ENCODE measurements at places on chromosomes 2 and 18.

DNA sequence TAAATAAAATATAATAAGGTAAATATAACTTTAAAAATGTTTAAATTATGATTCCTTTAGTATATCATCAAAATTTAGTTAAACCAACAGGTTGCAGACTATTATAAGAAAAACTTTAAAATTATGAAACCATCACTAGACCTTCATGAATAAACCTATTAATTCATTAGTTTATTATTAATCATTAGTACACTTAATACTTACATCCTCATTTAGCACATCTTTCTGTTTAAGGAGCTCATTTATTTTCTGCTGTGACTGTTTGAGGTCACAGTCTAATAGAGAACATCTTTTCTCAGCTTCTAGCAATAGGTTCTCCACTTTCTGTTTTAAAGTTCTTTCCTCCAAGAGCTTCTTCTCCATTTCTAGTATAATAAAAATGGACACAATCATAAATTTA lies 52.8 kb downstream of the SLC66A3 start:
- no peak for DNase-seq

DNA sequence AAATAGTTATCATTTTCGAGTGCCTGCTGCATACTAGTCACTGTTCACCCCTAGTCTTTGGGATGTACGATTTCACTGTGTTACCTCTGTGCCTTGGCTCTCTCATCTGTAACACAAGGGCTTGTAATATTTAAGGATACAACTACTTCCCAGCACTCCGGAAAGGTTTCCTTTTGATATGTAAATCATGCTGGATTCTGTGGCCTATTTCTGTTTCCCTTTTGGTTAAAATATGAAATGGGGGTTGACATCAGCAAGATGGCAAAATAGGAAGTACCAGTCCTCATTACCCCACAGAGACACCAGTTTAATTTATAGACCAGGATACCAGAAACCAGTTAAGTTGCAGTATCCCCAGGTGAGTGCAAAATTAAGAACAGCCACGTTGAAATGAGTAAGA lies 23.5 kb downstream of the PSMG2 start:
- DNase-seq = no peak

DNA sequence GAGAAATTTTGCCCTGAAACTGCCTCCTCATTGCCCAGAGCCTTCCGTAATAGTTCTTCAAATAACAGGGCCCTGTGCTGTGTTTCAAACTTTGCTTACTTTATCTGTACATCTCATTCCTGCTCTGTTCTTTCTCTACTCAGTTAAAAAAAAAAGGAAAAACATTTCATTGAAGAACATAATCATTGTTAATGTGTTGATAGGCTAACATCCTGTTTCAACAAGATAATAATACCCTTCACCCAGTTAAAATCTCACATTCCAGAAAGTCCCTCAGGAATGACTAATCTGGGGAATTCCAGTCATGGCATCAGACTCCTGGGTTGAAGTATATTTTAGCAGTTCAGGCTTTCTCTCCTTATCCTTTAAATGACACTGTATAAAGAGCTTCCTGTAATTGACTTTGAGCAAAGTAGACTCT lies 45.6 kb upstream of the ITGAV start:
- no peak for DNase-seq

DNA sequence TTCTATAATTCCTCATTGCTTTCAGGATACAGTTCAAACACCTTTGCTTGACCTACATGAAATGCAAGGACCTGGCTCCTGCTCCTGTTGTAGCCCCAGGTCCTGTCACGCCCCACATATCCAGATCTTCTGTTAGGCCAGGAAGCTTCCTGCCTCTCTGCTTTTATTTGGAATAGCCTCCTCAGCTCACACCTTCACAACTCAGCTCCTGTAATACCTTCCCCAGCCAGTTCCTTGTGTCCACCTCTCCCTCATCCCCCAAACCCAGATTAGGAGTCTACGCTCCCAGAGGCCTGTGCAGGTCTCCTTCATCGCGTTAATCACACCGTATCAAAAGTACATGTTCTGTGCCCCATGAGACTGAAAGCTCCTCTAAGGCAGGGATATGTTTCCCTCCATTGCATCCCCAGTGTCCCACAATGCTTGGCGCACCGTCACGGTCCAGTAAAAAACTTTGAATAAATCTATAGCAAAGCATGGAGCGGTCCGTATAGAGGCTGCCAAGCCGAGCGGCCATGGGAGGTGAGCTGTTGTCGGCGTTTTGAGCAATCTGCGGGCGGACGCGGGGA lies 371 bp downstream of the MDH1B start:
- DNase-seq = no peak

- no peak for DNase-seq
Measured at GRCh38 chr18:7626922-7627440, 59.9 kb downstream of the PTPRM start.

- DNase-seq = no peak
Measured at GRCh38 chr2:143356736-143357446, 227.7 kb downstream of the ARHGAP15 start.

GRCh38 chr18:76064998-76065397 lies 430.0 kb downstream of the ZNF516 start:
- no peak for DNase-seq

DNA sequence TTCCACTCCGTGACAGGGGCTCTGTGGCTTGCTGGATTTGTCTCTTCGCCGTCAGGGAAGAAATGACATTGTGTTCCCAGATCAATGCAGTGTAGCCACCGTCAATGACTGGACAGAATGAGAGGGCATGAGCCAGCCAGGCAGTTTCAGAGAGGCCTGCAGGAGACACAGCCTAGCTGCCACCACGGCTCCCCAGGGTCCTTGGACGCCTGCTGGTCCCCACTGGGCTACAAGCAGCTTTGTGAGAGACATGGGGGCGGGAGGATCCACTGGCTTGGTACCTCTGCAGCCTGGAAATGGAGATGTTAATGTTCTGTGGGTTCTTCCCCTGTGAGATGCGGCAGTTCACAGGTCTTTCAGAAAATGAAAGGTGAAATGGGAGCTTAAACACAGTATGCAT lies 12.1 kb upstream of the AMER3 start:
- DNase-seq = no peak

DNA sequence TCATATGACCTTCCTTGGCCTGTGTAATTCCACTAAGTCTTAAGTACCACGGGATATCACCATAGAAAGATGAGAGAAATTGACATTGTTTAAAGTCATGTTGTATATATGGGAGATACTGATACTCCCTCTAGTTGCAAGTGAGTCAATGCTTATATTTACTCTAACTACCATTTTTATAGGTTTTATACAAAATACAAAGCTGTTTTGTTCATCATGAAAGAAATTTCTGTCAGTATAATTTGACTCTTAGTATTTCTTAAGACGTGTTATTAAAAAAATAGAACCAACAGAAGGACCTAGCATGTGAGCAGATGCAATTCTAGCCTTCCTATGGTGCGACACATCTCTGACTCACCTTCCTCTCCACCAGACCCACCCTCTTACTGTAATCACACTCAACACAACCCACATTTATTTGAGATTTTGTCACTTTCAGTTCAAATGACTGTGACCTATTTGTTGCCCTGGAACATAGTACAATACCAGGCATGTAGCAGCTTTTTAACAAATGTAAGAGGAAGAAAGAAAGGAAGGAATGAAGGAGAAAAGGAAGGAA lies 453.1 kb downstream of the CMPK2 start:
- DNase-seq = no peak

- DNase-seq = no peak
Measured at GRCh38 chr2:176493226-176493825, 224.1 kb downstream of the MTX2 start.

DNA sequence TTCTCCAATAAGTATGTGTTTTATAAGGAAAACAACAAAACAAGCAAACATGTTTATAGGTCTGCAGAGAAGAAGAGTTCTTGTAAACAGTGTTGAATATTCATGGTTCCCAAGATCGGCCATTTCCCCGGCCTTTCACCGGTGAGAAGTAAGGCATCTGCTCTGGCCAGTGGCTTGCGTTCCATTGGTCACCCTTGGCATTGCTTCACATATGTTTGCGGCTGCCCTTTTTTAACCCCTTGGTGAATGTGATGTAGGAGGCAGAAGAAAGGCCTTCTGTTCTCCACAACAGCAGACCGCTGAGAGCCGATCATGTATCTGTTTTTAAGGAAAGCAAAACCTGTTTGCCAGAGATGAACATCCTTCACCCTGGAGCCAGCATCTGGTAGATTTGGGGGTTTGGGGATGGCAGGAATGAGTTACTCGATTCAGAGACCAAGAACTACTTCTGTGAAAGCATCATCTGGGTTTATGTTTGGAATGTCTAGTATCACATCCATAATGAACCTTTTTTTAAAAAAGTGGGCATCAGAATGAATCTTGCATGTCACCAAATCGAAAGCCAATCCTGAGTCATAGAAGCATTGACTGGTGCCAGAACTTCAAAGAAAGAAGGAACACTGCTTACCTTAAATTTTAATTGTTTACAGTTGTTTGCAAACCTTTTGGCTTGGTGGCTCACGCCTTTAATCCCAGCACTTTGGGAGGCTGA lies 112.3 kb downstream of the AGAP1 start:
- no peak for DNase-seq

DNA sequence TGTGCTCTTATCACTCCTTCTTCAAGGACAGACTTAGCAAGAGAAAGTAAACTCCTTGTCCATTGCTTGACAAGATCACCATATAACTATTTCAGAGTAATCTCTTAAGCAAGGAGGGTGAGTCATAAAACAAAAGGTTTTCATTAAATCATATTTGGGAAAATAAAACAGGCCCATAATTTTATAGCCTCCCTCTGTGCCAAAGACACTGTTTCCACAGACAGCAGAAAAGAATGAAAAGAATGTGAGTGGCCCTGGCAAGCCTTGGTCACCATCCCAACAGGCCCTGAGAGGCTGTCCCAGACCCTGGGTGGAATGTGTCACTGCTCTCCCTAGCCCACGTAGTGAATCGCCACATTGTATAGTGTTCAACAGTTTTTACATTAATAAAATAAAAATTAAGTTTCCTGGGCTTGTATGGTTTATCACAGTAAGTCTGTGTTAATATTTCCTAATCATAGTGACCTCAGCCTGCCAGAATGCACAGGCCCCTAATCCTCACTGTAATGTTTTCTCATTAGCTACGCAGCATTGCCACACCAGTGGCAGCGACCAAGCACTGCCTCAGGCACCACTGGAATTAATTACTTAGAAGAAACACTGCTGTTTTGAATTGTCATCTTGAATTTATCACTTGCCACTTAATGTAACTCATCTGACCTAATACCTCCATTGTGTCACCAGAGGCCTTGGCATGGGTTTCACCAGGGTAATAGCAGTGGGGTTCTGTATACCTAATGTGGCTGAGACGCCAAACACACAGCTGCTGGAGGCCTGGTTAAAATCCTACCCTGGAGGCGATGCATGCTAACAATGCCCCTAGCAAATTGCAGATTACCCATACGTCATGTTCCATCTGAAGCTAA lies 401.9 kb downstream of the LNPK start:
- no peak for DNase-seq

DNA sequence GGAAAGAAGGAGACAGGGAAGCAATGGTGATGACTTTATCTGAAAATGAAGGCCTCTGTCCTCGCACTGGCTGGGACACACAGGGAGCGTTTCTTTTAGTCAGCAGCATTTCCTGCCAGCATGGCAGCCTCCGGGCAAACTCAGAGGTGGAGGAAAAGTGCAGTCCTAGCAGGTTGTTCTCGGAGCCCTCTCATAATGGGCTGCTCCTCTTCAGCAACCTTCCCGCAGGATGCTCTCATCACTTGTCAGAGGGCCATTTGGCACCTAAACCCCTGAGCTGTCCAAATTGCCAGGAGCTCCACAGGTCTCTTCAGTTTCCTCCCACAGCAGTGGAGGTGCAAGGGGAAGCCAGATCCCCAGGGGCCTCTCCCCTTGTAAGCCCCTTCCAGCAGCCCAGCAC lies 6.2 kb downstream of the STK39 start:
- DNase-seq = no peak

DNA sequence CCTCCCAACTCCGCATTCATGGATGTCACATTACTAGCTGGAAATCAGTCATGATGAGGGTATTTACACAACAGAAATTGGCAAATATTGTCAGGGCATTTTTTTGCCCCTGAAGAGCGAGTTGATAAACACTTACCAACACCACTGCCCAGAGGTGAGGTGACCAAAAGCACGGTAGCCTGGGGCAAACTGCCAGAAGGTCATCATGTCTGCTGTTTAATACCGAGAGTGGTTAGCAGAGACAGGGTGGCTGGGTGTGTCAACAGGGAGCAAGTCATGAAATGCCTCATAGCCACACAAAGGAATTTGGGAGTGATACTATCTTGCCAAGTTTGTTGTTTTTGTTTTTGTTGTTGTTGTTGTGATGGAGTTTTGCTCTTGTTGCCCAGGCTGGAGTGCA lies 37.0 kb upstream of the EPC2 start:
- no peak for DNase-seq

DNA sequence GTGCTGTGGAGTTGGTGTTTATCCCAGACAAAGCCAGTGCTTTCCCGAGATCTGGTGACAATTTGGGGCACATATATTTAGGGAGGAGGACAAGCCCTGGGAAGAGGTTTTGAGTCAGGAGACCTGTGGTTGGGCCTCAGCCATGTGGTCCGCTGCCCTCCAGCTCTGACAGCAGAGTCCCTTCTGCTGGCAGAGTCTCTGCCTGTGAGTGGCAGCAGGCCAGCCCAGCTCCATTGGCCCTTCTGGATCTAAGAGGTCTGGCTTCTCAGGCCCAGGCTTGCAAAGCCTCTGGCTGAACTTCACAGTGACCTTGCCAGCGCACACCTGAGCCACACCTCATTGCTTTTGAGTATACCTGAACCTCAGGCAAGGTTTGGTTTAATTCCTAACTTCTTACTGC lies 115.3 kb downstream of the BCL2L11 start:
- DNase-seq = no peak

DNA sequence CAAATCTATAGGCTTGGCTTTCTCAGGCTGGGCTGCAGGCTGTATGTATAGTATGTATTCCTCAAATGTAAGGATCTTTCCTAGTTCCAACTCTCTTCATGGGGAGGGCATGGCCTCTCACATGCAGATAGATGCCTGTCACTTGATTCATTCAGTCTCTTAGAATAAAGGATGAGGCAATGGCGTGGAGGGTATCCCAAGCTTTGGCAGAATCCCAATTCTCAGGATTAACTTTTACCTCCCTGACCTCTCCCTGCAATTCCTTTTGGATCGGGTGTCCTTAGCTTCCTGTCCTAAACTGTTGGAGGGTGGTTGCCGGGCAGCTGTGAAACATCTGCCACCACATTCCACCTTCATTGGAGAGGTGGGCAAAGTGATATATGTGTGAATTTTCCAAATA lies 80.3 kb downstream of the INSIG2 start:
- no peak for DNase-seq

- DNase-seq = no peak
Measured at GRCh38 chr2:181420259-181421130, 36.7 kb upstream of the ITGA4 start.

DNA sequence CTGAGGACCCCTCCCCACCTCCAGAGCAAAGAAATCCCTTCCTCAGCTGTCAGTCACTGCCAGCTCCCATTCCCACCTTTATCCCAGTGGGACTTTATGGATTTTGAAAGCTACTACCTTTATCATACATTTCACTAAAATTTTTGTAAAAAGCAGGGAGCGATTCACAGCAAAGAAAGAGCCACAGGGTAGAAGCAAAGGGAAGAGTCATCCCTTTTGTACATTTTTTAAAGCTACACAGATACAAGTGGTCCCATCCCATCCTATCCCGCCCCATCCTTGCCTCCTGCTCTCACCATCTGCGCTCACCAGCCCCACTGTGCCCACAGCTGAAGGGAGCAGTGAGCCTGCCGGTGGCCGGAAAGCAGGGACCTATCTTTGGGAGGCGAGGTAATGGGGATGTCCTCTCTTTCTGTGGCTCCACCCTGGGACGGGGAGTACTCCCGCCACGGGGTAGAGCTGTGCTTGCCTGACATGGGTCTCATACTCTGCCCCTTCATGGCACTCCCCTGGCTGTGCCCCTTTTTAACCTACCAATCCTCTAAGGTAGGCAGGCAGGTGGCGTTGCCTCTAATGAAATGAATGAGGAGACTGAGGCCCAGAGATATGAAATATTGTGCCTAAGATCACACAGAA lies 13.2 kb downstream of the SH2D6 start:
- DNase-seq = no peak
